Iris pigment epithelial cell (primary cell): ENCODE measurements at places on chromosomes 2 and 18.

GRCh38 chr18:55384551-55385275 lies 203.3 kb downstream of the TCF4 start:
- peak; percentile 62 for DNase-seq

- DNase-seq, result peak; percentile 73
Observed at GRCh38 chr2:181774685-181775084, 94.4 kb upstream of the NEUROD1 start.

DNA sequence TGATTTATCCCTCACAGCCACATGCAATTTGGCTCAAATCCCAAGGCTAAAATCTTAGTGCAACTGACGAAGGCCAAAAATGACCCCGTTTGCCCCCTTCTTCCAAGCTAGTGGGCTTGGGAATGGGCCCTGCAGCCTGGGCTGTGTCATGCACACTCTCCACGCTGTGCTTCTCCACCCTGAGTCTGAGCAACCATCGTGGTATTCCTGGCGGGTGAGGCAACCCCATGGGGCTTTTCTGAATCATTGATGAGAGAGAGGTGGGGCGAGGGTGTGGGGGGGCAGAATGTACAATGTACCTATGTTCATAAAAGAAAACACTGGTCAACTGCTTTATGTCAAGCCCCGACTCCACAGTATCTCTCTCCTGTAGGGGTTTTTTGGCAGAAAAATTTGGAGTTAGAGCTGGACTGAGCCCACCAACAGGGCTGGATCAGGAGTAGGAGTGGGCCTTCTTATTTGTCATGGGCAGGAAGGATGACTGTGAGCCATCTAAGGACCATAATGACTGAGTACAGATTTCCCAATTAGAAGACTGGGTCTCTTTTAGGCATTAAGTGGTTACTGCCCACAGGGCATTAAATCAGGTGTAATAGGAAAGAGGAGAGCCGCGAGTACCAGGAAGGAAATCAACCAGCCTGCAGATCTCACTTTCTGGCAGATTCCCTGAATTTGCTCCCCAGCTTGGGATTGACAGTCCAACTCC lies 8.9 kb downstream of the SULT1C2 start:
- DNase-seq, result peak; percentile 87

DNA sequence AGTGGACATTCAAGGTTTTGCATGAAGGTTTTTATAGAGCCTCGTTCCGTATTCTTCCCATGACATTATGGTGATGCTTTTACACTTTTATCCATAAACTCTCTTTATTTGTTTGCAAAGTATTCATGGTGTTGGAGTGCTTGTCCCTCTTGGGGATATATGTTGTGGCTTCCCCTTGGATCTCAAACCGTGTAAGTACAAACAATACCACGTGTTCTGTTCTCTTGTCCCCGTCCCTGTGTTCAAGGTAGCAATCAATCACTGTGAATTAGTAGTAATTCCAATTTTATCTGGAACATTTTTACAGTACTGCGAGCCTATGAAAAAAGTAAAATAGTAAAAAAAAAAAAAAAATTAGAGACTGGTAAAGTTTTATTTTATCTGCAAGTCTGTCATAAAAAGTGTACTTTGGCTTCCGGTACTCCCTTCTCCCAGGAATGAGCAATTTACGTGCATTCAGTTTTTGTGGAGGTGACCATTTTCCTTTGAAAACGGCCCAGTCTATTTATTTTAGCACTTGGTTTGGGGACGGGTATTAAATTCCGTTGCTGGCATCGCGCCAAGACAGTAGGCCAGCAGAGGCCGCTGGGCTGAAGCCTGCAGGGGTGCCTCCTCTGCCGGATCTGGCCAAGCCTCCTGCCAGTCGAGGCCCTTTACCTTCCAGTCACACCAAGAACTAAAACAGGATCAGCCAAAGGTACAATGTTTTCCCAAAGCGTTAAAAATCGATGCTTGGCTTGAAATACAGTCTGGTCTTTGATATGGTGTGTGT lies 175.7 kb downstream of the SOCS6 start:
- DNase-seq, result peak; percentile 65

DNA sequence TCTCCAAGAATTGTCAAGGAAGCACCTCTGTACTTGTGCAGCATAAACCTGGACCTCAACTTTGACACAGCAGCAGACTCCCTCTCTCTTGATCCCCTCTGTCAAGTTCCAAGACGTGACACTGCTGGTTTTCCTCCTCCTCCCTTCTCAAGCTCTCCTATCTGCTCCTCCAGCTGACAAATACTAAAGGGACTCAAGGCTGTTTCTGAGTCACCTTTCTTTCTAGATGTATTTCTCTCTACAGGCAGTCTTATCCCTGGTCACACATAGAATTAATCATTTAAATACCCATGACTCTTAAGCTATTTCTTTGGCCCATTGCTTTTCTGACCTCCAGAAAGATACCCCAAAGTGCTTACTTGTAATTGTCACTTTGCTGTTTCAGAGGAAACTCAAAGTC lies 53.5 kb downstream of the SEPTIN10 start:
- peak; percentile 69 for DNase-seq

GRCh38 chr2:70670202-70670601 lies 97.8 kb downstream of the ADD2 start:
- no peak for DNase-seq

- peak; percentile 86 for DNase-seq
Observed at GRCh38 chr2:137938204-137938603, 26.1 kb upstream of the HNMT start.

DNA sequence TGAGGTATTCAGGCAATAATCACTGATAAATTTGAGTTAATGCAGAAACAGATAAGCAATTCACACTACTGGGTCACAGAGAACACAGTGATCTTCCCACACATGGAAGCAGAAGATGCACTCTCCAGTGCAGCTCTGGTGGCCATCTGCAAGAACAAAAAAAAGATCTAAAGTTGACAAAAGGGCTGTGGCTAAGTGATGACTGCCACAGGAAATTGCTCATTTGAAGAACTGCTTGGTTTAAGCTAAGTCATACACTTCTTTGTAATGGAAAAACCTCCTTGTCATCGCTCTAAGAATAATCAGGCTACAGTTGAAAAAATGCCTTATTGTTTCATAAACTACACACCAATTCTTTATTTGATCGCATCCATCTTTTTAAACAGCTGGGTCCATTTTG lies 115.1 kb downstream of the DTNB start:
- DNase-seq, result peak; percentile 75

DNA sequence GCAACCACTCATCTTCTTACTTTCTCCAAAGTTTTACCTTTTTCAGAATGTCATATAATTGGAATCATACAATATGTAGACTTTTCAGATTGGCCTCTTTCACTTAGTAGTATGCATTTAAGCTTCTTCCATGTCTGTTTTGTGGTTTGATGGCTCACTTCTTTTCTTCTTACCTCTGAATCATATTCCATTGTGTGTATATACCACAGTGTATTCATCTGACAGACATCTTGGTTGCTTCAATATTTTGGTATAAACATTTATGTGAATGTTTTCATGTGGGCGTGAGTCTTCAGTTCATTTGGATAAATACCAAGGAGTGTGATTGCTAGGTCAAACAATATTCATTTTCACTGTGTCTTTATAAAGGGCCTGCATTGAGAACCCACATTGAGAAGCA lies 136.1 kb upstream of the NOSTRIN start:
- DNase-seq, result peak; percentile 61

GRCh38 chr2:65834771-65835475 lies 402.5 kb upstream of the SPRED2 start:
- DNase-seq, result no peak

GRCh38 chr2:146801886-146802285 lies 1042.9 kb upstream of the ACVR2A start:
- DNase-seq, result no peak

- no peak for DNase-seq
Observed at GRCh38 chr2:236657215-236657614, 87.6 kb downstream of the ACKR3 start.
